Activated naive CD4-positive, alpha-beta T cell treated with anti-CD3 and anti-CD28 coated beads for 36 hours (primary cell): ENCODE measurements at places on chromosomes 2 and 18. TPM values are rescaled to one million over a fixed set of nuclear protein-coding genes. Genes with fewer than 3 reads are reported as not detected.
A peak's percentile ranks its signal among the peaks of the same experiment; 100 is the strongest.

The TSPYL6 gene
- not detected for total RNA-seq

DNA sequence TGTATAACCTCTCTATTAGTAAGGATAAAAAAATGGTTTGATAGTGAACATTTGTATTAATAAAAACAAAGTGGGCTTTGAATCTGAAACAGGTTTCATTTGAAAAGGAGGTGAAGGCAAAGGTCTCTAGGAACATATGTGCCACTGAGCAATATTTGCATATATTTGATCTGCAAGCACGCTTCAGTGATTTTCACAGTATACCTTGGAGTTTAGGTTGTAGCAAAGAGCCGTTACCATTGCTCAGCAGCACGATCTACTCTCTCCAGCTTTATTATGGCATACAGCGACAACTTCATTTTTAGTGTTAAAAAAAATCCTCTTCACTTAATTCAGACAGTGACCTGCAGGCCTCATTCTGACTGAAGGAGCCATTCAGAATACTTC lies 75.8 kb upstream of the ZEB2 start:
- no peak overlapping the region for H3K4me3 ChIP-seq
- no peak for DNase-seq
- no peak overlapping the region for H3K27ac ChIP-seq
- peaks cover 8% of the 10 kb centered on the region for H3K27me3 ChIP-seq

DNA sequence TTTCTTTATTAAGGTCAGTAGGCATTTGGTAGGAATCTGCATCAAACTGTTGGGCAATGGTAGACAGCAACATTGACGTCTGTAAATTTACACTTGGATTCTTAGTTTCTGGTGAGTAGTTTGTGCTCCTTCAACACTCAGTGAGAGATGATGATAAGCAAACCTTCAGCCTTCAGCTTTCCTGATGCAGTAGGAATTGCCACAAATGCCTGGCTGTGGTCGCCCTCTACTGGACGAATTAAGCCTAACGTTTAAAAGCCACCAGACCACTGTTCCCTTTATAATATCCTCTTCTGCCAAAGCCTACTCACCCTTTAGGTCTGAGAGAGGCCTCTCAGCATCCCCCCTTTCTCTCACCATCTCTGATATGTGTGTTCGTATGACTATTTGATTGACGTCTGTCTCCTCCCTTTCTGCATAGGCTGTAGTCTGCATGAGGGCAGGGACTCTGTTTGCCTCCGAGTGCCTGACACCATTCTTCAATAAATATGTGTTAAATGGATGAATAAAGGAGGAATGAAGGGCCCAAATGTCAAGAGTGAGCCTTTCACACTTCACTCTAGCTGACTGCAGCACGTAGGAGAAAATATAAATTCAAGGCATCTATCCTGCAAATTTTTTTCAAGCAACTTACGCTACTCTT lies 47.0 kb upstream of the PLEKHM3 start:
- no peak overlapping the region for H3K4me3 ChIP-seq
- H3K36me3 ChIP-seq = no peaks in the 10 kb centered on the region
- no peaks in the 10 kb centered on the region for H3K4me1 ChIP-seq
- DNase-seq = peak; percentile 76
- H3K27ac ChIP-seq = no peak overlapping the region

- H3K36me3 ChIP-seq = peaks cover 1% of the 10 kb centered on the region
- H3K4me3 ChIP-seq = no peak overlapping the region
- DNase-seq = peak; percentile 8
- H3K27me3 ChIP-seq = no peaks in the 10 kb centered on the region
- no peaks in the 10 kb centered on the region for H3K4me1 ChIP-seq
Observed at GRCh38 chr18:47175283-47175897, 774 bp downstream of the IER3IP1 start.

DNA sequence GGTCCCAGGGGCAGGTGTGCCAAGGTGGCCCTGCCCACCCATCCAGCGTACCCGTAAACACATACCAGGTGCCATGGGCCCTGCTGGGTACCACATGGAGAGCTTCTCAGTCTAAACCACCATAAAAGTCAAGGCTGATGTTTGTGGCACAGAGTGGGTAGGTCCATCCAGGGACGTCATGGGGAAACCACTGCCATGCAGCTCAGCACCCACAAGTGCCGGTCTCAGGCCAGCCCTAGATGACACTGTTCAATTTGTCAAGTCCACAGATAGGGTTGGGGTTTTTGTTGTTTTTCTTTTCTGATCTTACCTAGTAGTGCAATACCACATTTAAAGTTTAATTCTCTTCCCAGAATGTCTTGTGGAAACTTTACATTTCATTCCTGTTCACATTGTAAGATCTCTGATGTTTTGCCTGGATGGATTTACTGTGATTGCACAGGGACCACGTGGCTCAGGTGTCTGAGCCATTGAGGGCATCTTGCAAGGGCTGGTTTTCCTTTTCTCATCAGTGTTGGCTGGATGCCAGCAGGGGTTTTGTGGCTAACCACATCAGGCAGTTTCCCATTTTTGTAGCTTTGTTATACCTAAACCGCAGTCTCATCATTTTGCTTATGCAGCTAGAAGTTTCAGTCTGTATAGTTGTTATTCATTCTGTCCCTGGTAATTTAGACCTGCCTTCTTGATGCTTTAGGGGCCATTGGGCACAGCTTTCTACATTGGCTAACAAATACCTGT lies 64.7 kb downstream of the STK25 start:
- peaks cover 27% of the 10 kb centered on the region for H3K36me3 ChIP-seq
- no peak overlapping the region for H3K4me3 ChIP-seq
- peak; percentile 98 for DNase-seq
- peak overlapping the region; percentile 22 for H3K27ac ChIP-seq

DNA sequence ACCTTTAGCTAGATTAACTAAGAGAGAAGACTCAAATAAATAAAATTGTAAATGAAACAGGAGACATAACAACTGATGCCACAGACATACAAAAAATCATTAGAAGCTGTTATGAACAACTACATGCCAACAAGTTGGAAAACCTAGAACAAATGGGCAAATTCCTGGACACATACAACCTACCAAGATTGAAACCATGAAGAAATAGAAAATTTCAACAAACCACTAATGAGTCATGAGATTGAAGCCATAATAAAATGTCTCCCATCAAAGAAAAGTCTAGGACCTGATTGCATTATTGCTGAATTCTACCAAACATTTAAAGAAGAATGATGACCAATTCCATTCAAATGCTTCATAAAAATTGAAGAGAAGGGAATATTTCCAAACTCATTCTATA lies 54.3 kb downstream of the ST3GAL5 start:
- H3K4me1 ChIP-seq = peaks cover 8% of the 10 kb centered on the region
- H3K4me3 ChIP-seq = no peak overlapping the region
- DNase-seq = no peak

DNA sequence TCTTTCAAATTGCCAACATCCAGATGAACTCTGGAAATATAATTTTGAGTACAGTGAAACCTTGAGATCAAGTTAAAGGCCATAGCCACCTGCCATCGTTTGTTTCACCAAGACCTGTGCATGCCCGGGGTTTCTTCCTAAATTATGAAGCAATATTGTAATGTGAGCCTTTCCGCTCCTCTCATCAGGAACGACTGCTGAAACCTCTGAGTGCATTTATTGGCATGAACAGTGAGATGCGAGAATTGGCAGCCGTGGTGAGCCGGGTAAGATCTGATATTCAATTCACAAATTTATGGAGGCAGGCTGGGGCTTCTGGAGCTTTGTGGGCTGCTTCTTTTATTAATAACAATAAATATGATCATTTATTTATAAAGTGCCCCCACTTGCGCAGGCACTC lies 27.7 kb upstream of the ELOA2 start:
- no peaks in the 10 kb centered on the region for H3K4me1 ChIP-seq
- H3K27me3 ChIP-seq = no peaks in the 10 kb centered on the region

DNA sequence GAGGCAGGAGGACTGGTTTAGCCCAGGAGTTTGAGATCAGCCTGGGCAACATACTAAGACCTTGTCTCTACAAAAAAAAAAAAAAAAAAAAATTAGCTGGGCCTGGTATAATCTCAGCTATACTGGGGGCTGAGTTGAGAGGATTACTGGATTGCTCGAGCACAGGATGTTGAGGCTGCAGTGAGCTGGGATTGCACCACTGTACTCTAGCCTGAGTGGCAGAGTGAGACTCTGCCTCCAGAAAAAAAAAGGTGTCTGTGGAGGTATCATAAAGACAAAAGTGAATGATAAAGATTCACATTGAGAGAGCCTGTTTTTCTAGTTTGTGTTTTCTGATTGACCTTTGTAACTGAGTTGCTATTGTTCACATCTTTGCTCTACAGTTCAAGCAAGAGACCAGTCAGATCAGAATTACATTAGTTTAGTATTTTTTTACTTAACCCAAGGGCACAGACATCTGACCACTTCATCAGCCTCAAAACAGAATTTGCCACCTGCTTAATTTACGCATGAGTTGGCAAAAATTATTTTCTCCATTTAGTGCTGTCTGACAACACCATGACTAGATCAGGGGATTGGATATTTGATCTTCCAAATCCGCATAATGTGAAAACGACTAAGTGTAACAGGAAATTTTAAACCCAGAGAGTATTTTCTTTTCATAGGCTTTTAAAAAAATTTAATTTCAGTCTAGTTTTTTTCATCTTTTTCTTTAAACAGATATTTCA lies 271.0 kb downstream of the TGIF1 start:
- no peak overlapping the region for H3K4me3 ChIP-seq
- DNase-seq = no peak
- H3K36me3 ChIP-seq = no peaks in the 10 kb centered on the region

DNA sequence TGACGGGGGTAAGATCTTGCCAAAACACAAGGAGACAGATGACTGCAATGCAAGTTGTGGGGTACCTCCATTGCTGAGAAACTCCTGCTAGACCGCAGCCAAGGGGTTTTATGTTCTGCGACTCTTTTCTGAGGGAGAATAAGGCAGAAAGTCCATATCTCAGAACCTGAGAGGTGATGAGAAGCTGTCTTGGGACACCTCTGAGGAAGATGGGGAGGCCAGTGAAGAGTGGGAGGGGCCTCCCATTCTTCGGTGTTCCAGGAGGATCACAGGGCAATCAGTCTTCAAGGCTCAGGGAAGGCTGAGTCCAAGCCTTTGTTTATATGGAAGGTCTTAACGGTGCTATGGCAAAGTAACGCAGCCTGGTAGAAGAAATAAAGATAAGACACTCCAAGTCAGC lies 18.0 kb downstream of the CYP27A1 start:
- peaks cover 21% of the 10 kb centered on the region for H3K27me3 ChIP-seq
- no peak for DNase-seq
- no peaks in the 10 kb centered on the region for H3K4me1 ChIP-seq
- H3K4me3 ChIP-seq = no peak overlapping the region

- no peaks in the 10 kb centered on the region for H3K36me3 ChIP-seq
- no peak overlapping the region for H3K27ac ChIP-seq
- DNase-seq = no peak
Observed at GRCh38 chr2:164976301-164976700, 21.0 kb upstream of the SLC38A11 start.

- no peaks in the 10 kb centered on the region for H3K4me1 ChIP-seq
- DNase-seq = no peak
- no peaks in the 10 kb centered on the region for H3K36me3 ChIP-seq
- H3K4me3 ChIP-seq = no peak overlapping the region
- H3K27ac ChIP-seq = no peak overlapping the region
- no peaks in the 10 kb centered on the region for H3K27me3 ChIP-seq
Observed at GRCh38 chr18:53991202-53991601, 233.3 kb downstream of the MBD2 start.

DNA sequence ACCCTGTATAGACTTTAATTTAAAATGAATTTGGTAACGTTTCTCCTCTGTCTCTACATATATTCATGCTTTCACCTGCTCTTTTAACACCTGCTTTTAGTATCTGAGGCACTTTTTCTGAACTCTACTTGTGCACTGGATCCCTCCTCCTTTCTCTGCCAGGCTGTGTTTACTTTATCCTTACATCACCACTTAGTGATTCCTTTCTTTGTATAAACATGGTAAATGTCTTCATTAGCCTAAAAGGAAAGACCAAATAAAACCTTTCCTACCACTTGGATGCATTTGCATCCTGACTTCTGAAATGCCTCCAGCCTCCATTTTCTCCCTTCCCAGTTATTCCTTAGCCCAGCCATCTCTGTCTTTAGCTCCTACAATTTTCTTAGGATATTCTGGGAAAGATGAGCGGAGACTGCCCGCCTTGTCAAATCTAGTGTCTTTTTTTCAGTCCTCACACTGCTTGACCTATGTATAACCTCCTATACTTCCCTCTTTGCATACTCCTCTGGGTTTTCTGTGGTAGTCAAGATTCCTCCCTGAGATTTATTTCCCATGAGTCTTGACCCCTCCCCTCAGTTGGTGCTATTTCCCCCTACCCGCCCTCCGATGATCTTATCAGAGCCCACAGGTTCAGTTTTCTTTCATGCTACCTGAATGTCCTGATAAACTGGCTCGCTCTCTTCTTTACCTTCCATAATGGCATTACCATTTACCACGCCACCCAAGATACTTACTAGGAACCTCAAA lies 44.8 kb downstream of the REL start:
- no peaks in the 10 kb centered on the region for H3K27me3 ChIP-seq
- peaks cover 9% of the 10 kb centered on the region for H3K4me1 ChIP-seq
- peaks cover 52% of the 10 kb centered on the region for H3K36me3 ChIP-seq

- no peak overlapping the region for H3K27ac ChIP-seq
- no peak for DNase-seq
- no peaks in the 10 kb centered on the region for H3K36me3 ChIP-seq
- no peak overlapping the region for H3K4me3 ChIP-seq
- peaks cover 22% of the 10 kb centered on the region for H3K27me3 ChIP-seq
- H3K4me1 ChIP-seq = no peaks in the 10 kb centered on the region
Observed at GRCh38 chr2:16739778-16740581, 74.3 kb upstream of the CYRIA start.
